ENCODE measurements at places on chromosomes 13 and 19. TPM values are rescaled to one million over a fixed set of nuclear protein-coding genes. Genes with fewer than 3 reads are reported as not detected.

Gene ANGPTL8
- not detected for total RNA-seq

Gene ZNF724
- 1.3 TPM for total RNA-seq

Gene ACP7
- 0.23 TPM for total RNA-seq

Gene C19orf85
- total RNA-seq: not detected

Gene KLK7
- not detected for total RNA-seq

Gene ACTL9
- not detected for total RNA-seq

Gene SYNGR4
- 3.6 TPM for total RNA-seq

Gene GARIN5A
- 1.8 TPM for total RNA-seq

Gene ODAD3
- total RNA-seq: 1.7 TPM

Gene ZNF610
- not detected for total RNA-seq

Gene CYSLTR2
- total RNA-seq: not detected

Gene BST2
- 0.47 TPM for total RNA-seq

Gene PSPN
- 0.88 TPM for total RNA-seq

Gene ANKLE1
- total RNA-seq: 0.72 TPM

Gene IGLON5
- not detected for total RNA-seq

Gene FGF21
- not detected for total RNA-seq

Gene PROZ
- total RNA-seq: not detected

Gene DHPS
- 38.6 TPM for total RNA-seq

Gene ZNF730
- total RNA-seq: not detected

Gene GRIN3B
- total RNA-seq: 1.8 TPM

Gene TUBA3C
- not detected for total RNA-seq

Gene ZIM2
- total RNA-seq: not detected

Gene TJP3
- 0.73 TPM for total RNA-seq

Gene OR7C1
- total RNA-seq: not detected

Gene C1QTNF9
- total RNA-seq: not detected

Gene LRRC63
- total RNA-seq: not detected

Gene TTC9B
- total RNA-seq: 0.51 TPM

Gene PSG1
- 0.21 TPM for total RNA-seq

Gene OR4F17
- total RNA-seq: not detected

Gene TMEM145
- total RNA-seq: 3.7 TPM

Gene NXNL1
- total RNA-seq: not detected
